ENCODE measurements at places on chromosomes 4 and X.

GRCh38 chr4:14400307-14400706 is 602.0 kb upstream of the CPEB2 start:
- DNase-seq = no peak

GRCh38 chr4:150130933-150131332 is 52.7 kb downstream of the DCLK2 start:
- no peak for DNase-seq

- DNase-seq = no peak
Measured at GRCh38 chr4:72383439-72383838, 185.6 kb downstream of the ADAMTS3 start.

DNA sequence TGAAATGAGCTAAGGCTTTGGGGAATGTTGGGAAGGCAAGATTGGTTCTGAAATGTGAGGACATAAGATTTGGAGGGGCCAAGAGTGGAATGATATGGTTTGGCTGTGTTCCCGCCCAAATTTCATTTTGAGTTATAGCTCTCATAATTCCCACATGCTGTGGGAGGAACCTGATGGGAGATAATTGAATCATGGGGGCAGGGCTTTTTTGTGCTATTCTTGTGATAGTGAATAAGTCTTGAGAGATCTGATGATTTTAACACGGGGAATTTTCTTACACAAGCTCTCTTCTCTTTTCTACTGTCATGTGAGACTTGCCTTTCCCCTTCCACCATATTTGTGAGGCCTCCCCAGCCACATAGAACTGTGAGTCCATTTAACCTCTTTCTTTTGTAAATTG is 157.6 kb upstream of the C1QTNF7 start:
- DNase-seq = no peak

- DNase-seq = no peak
Measured at GRCh38 chr4:138918169-138918869, 97.3 kb upstream of the NOCT start.

DNA sequence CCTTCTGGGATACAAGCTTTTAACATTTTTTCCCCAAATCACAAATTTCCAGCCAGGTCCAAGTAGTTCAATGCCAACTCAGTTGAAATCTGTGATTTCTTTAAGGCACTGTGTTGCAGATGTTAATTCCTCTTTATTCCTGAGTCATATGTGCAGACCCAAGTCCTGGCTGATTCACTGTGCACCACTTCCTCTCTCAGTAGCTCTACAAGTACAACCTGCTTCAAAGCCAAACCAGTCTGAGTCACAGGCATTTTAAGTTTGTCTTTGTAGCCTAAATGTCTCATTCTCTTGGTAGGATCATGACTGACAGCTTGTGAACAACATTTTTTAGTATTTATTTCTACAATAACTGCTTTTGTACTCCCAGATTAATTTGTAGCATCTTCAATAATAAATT is 165.6 kb upstream of the S100G start:
- DNase-seq = no peak

GRCh38 chrX:45428831-45429230 is 228.2 kb upstream of the DIPK2B start:
- no peak for DNase-seq

GRCh38 chr4:169372791-169373190 is 102.0 kb upstream of the SH3RF1 start:
- DNase-seq = no peak

DNA sequence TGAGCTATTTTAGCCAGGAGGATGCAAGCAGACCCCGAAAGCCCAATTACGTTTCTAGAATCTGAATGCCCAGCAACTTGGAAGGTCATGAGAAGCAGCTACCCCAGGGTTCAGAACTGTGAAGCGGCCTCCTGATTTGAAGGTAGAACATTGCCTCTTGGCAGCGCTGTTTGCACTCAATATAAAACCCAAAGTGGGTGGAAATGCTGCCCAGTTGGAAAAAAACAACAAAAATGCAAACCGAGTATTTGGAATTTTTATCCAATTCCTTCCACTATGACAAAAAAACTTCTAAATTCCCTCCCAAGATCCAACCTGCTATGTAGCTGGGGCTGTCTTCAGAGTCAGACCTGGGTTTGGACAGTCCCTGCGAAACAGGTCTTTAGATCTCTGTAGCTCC is 103.3 kb upstream of the RBPJ start:
- DNase-seq = no peak

- DNase-seq = no peak
Measured at GRCh38 chrX:47182106-47182700, 11.4 kb upstream of the UBA1 start.

- no peak for DNase-seq
Measured at GRCh38 chr4:9903317-9903716, 118.0 kb downstream of the SLC2A9 start.

DNA sequence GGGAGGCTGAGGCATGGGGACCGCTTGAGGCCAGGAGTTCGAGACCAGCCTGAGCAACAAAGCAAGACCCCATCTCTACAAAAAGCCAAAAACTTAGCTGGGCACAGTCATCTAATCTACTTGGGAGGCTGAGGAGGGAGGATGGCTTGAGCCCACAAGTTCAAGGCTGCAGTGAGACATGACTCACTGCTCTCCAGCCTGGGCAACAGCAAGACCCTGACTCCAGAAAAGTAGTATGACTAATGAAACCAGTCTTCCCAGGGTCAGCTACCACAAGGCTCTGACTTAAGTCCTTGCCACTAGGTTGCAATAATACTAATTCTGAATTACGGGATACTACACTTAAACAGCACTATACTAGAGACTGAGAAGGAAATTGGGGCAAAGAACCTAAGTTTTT is 33.1 kb downstream of the ERVMER34-1 start:
- no peak for DNase-seq

DNA sequence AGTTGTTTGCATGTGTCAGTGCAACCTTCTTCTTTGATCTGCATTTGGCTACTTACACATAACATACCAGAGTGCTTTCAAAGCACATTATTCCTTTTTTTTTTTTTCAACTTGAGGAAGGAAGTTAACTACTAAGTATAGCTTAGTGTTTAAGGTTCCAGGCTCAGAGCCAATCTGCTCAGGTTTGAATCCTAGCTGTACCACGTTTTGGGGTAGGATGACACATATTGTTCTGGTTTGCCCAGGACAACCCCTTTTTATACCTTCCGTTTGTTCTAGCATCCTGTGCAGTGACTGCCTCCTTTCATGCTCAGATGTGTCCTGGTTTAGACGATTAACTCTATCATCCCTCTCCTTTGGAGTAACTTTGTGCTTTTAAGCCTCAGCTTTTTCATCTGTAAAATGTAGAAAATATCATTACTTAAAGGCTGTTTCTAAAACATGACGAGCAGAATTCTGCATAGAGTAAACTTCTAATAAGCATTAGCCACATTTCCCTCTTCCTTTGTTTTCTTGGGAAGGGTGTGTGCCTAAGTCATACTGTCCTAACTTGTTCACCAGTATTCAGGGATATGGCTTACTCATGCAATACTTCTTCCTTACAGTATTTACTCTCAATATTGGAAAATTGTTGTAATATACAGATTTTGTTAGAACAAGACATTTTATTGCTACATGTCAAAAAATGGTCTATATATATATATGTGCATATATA is 281.3 kb downstream of the C4orf33 start:
- no peak for DNase-seq

- DNase-seq = no peak
Measured at GRCh38 chr4:150323406-150324325, 245.4 kb downstream of the DCLK2 start.

- no peak for DNase-seq
Measured at GRCh38 chr4:3122081-3122563, 47.6 kb downstream of the HTT start.

GRCh38 chr4:152062936-152063620 is 302.3 kb upstream of the GATB start:
- no peak for DNase-seq

DNA sequence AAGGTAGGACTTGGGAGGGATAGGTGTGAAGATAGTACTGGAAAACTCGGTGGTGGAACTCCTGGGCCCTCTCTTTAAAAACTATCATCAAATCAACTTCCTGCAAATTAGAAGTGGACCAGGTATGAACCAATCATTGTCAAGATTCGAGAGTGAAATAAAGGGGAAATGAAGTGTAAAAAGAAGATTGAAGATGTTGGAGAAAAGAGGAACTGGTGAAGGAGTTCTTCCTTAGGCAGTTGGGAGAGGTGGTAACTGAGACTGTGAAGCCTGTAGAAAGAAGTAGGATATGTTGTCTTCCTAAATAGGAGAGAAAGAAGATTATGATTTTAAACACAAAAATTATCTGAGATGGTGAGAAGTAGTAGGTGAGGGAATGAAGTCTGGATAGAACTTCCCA is 212.2 kb downstream of the PPP1R2C start:
- DNase-seq = no peak

DNA sequence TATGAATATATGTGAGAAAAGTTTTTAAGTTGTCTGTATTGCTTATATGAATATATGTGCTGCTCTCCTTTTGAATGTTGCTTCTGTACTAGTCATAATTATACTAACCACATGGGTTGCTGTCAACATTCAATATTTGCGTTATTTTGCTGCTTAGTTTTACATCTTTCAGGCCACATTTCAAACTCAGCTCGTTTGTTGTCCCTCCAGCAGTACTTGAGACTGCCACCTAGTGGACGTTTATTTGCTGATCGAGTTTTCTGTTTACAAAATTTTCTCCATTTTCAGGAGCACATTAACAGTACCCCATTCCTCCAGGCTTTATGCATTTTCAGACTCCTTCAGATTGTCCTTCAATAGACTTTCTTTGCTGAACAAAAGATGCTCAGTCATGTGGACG is 75.8 kb downstream of the NUDT11 start:
- no peak for DNase-seq

DNA sequence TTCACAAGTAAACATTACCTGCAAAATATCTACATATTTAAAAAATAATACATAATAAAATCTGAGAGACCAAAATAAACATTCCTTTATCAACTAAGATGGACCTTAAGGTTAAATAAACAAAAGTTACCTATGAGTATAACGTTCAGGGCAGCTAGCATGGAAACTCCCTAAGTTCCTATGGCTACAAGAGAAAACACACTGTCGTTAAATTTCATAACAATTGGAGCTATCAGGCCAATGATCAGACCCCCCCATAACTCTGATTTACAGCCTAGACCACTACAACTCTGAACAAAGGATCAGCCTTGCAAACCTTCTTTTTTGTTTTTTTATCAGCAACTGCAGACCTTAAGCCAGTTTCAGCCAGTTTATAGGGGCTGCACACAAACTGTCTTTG is 1418.4 kb downstream of the PCDH18 start:
- no peak for DNase-seq

- DNase-seq = no peak
Measured at GRCh38 chrX:28058901-28059300, 77.7 kb upstream of the DCAF8L1 start.

DNA sequence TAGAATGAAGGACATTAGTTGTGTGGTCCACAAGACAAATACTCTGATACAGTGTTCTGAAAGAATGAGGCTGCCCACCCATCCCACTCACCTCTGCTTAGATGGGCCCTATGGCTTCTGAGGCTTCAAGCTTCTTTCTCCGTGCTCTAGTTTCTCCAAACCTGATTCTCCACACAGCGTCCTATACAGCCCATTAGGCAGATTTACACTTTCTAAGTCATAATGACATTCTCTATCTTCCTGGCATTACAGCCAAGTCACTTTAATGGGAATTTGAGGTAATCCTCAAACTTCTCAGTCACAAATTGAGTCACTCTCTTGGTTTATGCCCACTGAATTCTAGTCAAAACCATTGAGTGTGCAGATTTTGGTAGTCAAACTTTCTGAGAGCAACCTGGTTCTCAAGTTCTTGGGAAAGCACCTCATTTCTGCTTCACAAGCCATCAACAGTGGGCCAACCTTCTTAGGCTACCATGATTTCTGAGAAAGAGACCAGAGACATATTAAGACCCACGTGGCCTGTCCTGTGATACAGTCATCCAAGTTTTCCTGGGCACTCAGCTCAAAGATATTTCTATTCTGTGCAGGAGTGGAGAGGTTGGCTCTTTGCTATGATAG is 6.2 kb upstream of the SETD7 start:
- no peak for DNase-seq

DNA sequence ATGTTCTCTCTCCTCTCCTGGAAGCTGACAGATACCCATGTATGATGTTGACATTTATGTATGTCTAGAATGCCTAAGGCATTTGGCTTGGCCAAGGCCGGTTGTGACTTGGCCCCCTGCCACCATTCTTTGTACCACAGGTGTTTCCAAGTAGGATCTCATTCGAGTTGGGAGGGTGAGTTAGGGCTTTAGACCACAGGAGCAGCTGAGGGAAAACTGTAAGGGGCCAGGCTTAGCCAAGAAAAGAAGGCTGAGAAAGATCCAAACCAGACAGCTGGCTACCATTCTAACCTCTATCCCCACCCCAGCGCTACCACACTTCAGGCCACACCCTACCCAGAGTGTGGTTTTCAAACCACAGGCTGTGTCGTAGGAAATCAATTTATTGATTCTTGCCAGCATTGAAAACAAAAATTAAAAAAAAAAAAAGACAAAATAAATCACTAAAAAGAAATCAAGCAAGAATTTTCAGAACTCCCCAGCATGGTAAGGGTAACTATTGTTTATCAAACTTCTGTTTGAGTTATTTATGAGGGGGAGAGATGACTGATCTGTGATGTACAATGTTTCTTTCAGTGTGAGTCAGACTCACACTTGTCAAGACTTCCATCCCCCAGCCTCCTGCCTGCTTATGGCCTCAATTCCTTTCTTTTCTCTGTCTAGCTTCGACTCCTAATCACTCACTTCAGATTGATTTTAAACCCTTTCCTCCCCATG is 9.9 kb downstream of the TMSB4X start:
- peak; percentile 48 for DNase-seq

GRCh38 chr4:26993539-26993938 is 132.9 kb downstream of the STIM2 start:
- no peak for DNase-seq

DNA sequence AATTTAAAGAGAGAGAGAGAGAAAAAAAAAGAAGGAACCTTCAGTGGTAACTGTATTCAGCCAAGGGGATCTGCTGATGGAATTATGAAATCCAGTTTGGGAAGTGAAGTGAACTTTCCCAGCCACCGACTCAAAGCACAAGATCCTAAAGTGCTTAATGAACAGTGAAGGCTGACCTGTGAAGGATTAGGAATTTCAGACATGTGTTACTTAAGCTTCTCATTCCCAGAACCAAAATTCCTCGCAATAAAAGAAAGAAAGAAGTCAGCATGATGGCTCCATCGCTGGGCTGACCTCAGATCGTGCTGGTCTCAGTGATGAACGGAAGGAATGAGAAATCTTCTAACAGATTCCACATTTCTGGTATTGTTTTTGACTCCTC is 135.2 kb downstream of the ARSF start:
- no peak for DNase-seq

DNA sequence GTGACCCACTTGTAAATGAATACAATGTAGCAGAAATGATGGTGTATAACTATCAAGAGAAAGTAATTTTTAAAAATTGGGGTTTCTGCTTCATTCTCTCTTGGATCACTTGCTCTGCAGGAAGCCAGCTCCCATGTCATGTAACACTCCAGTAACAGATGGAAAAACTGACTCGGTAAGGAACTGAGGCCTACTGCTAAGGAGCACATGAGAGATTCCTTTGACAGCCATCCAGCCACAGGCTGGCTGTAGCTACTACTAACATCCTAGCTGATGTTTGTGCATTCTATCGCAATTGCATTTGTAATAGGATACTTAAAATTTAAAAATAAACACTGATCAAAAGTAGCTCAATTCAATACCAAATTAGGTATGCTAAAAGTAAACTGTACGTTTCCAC is 102.3 kb upstream of the MAB21L2 start:
- DNase-seq = no peak

Data from effector memory CD4-positive, alpha-beta T cell (primary cell).